Cortex of kidney (tissue), 1 donor: ENCODE measurements at places on chromosomes 6 and 20.

DNA sequence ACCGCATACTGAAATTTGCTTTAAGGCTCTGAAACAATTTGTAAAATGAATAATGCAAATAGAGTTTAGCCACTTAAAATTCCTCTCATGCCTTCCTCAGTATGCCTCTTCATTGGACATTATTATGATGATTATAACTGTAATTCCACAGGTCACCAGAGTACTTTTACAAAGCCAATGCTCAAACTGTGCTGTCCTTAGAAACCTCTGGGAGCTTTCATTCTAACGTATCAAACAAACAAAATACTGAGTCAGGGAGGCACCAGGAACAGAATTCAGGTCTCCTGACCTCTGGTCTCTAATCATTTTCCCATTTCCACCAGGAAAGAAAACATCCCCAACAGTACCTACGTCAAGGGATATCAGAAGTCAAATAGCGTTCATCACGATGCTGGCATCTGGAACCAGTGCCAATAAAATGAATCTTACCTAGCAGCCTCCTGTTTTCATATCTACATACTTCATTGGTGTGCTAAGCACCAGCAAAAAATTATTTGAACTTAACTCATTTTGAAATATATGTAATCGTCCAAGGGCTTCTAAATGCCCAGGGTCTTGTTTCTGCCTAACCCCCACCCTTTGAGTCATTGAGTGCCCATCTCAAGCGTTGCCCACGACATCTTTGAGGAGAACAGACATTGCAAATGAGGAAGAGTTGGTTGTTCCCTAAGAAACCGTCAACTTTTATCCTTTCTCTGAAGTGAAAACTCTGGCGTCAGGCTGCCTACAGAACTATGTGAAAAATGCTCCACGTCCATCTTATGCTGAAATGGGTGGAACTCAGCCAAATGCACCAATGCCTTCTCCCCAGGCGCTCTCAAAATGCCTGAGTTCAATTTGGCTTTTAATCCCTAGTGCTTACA lies 37.9 kb downstream of the NEDD9 start:
- DNase-seq, result no peak

DNA sequence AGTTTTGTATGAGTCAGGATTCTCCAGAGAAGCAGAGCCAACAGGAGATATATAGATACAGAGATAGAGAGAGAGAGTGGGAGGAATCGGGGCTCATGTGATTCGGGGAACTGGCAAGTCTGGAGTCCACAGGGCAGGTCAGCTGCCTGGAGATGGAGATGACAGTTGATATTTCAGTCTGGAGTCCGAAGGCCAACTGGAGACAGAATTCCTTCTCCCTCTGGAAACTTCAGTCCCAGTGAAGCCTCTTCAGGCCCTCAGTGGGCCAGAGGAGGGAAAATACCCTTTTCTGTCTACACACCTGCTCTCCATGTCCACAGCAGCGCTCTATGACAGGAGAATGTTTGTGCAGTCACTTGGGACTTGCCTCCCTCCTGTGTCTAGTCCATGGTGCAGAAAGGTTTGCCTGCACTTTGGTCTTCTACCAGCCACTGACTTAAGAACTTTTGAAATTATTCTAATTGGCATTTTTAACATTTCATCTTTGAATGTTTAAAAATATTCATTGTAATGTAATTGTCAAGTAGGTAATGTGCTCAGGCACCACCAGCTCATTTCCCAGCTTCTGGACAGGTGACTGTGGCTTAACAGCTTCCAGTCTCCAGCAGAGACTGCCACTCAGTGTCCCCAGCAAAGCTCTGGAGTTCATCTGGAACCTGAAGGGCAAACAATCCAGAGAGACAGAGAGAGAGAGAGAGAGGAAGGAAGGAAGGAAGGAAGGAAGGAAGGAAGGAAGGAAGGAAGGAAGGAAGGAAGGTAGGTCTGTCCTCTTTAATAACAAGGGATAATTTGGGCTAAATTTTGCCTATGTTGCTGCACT lies 43.8 kb upstream of the AFDN start:
- no peak for DNase-seq

- DNase-seq, result no peak
These were observed 2.3 kb downstream of the CCND3 start for GRCh38 chr6:41939176-41939847.

- no peak for DNase-seq
These were observed 37.5 kb upstream of the BEND3 start for GRCh38 chr6:107152638-107153430.

DNA sequence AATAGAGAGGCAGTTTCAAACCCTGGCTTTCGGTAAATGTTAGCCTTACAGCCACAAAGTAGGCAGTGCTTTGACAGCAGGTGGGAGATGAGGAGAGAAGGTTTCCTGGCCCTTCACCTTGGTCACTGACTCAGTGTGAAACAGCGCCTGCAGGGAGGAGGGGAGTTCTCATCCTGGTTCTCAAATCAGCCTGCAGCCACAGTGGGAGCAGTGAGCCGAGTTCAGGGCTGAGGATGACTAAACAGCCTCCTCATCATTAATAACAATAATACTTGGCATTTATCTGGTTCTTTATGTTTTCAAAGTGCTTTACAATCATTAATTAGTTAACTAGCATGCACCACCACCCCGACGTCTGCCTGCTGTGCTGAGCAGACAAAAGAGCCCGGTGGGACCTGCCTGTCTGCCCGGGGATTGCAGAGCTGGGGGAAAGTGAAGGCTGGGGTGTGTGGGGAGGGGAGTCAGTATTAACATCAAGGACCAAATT lies 59.6 kb downstream of the PRDM1 start:
- DNase-seq, result no peak

DNA sequence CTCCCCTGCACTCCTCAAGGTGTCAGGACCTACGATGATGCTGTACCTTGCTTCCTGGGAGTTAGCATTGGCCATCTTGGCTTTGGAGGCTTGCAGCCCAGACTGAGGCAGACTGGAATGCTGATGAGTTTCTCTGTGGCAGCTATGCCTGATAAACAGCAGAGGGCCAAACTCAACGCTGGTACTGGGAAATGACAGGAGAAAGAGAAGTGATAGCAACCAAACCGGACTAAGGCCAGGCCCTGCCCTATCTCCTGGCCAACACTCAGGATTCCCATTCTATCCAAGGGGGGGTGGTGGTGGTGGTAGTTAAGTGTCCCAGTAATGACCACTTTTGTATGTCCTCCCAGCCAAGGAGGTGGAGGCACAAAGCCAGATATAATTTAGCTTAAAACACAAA lies 90.0 kb upstream of the DTNBP1 start:
- no peak for DNase-seq

- no peak for DNase-seq
These were observed 105.9 kb upstream of the ENPP5 start for GRCh38 chr6:46276576-46277142.

GRCh38 chr6:112287577-112288225 lies 33.3 kb upstream of the LAMA4 start:
- no peak for DNase-seq

- no peak for DNase-seq
These were observed 99.3 kb upstream of the CHD6 start for GRCh38 chr20:41717483-41717882.

GRCh38 chr6:85004361-85004995 lies 240.1 kb upstream of the TBX18 start:
- no peak for DNase-seq

DNA sequence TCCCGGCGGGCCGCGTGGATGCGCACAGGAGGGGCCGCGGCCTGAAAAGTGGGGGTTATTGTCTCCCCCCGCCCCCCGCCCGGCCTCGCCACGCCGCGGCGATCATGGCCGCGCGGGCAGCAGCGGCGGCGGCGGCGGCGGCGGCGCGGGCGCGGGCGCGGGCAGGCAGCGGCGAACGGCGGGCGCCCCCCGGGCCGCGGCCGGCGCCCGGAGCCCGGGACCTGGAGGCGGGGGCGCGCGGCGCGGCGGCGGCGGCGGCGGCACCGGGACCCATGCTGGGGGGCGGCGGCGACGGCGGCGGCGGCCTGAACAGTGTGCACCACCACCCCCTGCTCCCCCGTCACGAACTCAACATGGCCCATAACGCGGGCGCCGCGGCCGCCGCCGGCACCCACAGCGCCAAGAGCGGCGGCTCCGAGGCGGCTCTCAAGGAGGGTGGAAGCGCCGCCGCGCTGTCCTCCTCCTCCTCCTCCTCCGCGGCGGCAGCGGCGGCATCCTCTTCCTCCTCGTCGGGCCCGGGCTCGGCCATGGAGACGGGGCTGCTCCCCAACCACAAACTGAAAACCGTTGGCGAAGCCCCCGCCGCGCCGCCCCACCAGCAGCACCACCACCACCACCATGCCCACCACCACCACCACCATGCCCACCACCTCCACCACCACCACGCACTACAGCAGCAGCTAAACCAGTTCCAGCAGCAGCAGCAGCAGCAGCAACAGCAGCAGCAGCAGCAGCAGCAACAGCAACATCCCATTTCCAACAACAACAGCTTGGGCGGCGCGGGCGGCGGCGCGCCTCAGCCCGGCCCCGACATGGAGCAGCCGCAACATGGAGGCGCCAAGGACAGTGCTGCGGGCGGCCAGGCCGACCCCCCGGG lies 637 bp downstream of the ARID1B start:
- DNase-seq, result no peak

DNA sequence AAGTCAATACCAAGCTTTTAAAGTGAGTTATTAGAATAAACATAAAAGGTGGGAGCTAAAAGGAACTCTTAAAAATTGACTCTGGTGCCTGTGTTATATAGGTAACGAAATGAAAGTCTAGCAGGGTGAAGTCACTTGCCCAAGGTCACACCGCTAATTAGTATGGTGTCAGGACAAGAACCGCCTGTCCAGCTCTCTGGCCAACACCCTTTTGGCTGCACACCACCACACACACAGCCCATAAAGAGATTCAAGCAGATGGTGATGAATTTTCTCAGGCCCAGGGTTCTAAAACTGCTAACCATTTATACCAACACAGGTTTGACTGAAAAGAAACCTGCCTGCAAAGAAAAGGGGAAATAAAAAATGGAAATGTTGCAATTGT lies 20.2 kb downstream of the GFOD1 start:
- no peak for DNase-seq

DNA sequence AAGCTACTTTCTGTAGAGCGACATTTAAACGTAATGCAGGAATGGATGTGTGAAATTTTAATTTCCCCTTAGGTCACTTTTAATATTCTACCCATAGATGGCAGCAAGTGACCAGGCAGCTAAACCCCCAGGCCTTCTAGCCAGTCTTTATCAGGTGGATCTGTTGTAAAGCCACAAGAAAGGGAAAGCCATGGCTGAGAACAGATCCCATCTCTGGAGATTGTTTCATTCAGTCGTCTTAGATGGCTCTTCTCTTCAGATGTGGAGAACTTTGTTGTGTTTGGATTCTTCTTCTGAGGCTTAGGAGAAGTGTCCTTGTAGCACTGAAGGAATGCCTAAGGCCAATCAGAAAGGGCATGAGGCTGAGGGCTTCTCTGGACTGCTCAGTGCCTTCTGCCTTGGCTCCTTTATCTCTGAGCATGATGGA lies 15.8 kb upstream of the RNF182 start:
- no peak for DNase-seq

DNA sequence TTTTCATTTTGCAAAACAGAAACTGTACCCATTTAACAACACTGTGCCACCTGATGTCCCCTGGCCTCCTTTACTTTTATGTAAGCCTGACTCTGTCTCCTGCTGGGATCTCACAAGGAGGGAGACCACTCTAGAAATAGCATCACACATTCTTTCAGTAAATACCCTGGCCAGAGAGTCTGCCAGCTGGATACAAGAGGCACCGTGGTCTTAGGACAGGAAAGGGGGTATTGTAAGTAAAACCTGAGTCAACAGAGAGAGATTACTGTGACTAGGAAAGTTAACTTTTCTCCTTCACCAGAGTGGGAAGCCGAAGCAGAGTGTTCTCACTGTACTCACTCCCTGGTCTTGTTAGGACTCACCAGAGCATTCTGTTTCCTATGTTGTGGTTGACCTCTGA lies 27.8 kb downstream of the CMTR1 start:
- no peak for DNase-seq

DNA sequence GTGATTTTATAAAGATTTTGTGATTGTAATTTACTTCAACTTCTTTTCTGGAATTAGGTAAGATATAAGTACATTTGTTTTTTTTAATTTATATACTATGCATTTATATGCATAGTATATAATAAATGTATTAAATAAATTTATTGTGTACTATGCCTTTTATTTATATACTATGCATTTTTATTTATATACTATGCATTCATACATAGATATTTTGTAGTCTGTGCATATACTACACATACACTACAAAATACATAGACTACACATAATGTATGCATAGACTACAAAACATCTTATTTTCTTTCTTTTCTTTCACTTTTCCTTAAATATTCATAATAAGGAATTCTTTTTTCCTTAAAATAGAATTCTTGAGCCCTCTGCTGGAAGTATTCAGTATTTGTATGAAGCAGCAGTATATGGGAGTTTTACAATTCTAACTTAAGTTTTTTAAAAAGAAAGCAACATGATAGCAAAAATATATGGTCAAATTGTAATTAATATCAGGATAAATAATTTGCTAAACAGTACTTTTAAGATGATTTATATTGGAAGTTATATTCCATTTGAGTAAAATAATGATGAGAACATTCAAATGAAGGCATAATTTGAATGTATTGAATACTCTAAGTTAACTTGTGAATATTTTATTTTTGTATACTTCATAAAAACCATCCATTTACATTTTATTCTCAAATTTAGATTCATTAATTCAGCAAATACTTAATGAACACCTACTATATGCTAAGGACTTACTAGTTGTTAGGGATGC lies 129.3 kb downstream of the KLHL32 start:
- DNase-seq, result no peak

DNA sequence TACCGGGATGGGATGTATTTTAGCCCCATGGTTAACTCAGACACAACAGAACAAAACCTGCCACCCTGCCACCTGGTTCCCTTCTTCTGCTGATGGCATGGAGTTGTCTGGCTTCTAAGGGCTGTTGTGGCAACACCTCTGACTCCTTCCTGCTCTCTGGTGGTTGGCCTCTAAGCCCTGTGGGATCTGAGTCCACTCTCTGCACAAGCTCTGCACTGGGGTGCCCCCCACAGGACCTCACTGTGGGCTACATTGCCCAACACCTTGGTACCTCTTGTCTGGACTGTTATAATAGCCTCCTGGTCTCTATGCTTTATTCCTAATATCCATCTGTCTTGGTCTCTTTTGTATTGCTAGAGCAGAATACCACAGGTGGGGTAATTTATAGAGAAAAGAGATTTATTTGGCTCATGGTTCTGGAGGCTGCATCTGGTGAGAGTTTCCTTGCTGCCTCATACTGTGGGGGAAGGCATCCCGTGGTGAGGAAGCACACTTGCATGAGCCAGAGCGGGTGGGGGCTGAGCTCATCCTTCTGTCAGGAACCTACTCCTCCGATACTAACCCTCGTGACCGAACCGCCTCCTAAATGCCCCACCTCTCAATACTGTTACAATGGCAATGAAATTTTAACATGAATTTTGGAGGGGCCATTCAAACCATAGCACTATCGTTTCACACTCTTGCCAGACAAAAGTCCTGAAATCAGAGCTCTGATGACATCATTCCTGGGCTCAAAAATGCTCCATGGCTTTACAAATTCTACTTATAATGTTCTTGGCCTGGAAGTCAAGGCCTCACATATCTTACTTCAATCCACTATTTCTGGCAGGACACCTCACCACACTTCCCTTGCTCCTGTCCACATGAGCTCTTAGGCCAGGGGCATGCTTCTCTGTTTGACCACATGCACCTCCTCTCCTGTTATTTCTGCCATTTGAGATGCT lies 127.2 kb downstream of the PAX1 start:
- DNase-seq, result no peak
